Ovary (tissue), 10 donors: ENCODE measurements at places on chromosomes 6 and 20. TPM values are rescaled to one million over a fixed set of nuclear protein-coding genes. Genes with fewer than 3 reads are reported as not detected.

CCNC gene
- 35.1 TPM for total RNA-seq

DNA sequence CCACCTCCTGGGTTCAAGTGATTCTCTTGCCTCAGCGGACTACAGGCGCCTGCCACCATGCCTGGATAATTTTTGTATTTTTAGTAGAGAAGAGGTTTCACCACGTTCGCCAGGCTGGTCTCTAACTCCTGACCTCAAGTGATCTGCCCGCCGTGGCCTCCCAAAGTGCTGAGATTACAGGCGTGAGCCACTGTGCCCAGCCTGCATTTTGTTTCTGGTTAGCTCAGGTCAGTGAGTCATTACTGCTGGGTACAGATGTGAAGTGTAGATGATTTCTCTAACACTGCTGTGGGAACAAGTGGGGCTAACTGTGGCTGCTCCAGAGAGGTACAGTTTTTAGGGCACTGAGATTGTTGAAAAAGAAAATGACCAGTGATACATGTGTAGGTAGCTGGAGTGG, 188.6 kb downstream of the PRL start:
- no peak for DNase-seq

DNA sequence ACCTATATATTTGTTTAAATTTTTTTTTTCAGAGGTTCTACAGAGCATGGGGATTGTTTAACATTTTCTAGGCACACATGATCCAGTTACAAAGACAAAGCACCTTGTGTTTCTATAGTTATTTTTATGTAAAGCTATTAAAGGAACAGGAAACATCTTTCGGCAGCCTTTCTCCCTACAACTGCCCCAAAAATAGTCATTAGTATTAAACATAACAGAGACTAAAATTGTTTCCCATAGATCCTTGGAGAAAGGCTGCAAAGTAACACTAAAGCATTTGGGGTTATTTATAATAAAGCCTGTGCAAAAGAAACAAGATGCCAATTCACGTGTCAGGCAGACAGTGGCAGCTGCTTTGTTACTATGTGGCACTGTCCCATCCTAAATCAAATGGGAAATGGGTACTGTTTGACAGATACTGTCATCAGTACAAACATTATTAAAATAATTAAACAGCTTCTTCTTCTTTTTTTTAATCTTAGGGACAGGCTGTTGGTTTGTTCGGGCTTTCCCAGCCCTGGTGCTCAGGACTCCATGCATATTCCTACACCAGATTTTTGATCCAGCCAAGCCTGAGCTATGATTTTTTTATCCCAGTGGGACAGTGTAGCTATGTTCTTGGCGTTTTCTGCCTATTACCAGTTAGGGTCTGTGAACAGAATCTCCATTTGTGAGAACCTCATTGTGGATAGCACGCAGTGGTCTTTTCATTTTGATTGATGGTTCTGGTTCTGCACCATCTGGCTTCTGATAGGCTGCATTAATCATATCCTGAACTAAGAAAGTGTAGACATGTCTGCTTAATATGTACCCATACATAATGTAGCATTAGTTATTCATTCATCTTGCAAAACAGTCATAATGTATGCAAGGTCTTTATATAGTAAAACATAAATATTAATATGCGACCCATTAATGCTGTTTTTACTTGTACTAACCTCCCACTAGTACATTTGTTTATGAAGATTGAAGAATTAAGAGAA, 460.4 kb upstream of the SOX4 start:
- DNase-seq, result no peak

- no peak for DNase-seq
Observed at GRCh38 chr6:51619042-51619799, 468.2 kb downstream of the PKHD1 start.

GRCh38 chr6:14547284-14547998, 429.9 kb downstream of the CD83 start:
- no peak for DNase-seq
